Gastroesophageal sphincter (tissue), 4 donors: ENCODE measurements at places on chromosomes 3 and 15.

DNA sequence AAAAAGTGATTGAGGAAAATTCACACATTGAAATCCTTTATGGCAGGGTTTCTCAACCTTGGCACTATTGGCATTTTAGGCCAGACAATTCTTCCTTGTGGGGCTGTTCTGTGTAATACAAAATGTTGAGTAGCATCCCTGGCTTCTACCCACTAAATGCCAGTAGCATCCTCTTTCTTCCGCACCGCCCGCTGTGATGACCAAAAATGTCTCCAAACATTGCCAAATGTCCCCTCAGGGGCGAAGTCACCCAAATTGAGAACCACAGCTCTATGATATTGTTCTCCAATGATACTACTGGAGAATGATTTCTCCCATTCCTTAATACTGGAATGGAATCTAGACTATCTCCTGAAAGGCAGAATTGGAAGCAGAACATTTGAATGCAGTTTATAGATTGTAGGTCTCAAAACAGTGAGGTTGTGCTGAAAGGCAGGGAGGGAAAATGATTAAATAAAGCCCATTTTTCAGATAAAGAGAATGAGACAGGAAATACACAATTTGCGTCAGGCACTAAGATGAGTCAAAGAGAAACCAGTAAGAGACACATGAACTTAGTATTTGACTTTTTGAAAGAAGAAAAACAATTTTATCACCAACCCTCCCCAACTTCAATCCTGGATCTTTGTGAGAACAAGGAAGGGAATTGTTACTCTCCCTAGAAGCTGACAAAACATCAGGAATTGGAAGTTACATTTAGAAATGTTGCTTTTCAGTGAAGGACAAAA is 101.6 kb upstream of the TNIK start:
- no peak for ATAC-seq

DNA sequence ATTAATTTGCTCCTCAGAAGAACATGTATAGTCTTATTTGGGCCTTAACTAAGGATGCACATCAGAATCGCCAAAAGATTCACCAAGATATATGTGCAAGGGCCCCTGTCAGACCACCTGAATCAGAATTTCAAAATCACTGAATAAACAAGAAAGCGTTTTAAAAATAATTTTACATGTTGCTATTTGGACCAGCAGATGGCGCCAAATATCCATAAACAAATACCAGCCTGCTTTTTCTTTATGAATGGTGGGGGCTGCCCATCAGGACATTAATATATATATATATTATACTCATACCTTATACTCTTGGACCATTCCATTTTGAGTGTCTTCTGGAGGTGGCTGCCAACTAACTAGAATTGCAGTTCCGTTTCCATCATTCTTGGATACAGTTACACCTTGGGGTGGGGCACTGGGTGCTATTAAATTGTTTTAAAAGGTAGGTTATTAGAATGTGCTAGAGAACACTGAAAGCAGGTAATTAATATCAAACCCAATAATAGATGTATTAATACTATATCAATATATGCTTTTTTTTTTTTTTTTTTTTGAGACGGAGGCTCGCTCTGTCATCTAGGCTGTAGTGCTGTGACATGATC is 1108.3 kb downstream of the ROBO1 start:
- ATAC-seq = no peak

DNA sequence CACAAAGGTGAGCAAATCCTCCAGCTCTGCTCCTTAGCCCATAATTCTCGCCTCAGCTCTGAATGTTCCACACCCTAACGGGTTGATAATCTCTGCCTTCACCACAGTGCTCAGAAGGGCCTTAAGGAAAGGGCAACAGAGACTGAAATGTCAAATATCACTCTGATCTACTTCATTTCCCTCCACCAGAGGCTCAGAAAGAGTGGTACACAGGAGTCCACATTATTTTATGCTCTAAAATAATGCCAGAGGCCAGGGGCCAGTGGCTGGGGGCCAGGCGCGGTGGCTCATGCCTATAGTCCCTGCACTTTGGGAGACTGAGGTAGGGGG is 72.2 kb downstream of the MB21D2 start:
- ATAC-seq = no peak

DNA sequence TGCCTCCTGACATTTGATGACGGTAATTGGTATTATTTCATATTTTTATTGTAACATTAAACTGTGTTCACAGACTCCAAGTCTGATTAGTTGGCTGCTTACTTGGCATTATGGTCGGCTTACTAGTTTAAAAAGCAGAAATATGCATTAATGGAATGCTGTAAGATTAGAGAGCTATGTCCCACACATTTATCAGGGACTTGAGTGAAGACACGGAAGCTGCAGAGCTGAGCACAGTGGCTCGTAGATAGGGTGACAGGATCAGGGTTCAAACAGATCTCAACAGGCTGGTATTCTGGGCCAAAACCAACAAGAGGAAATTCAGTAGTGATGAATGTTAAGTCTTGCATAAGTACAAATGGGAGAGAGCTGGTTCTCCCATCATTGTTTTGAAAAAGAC is 113.8 kb downstream of the ADAMTSL3 start:
- no peak for ATAC-seq

- ATAC-seq = peak; percentile 85
These were observed at the start of gene FBLN2 for GRCh38 chr3:13548696-13549622. Gene FBLN2 (plus strand): TSS chr3:13549125. CDS start chr3:13570356, 21,231 bp downstream.

- ATAC-seq = no peak
These were observed 49.4 kb upstream of the ATP2B2 start for GRCh38 chr3:10554746-10555145.
